Fibroblast of lung (primary cell): ENCODE measurements at places on chromosomes 1 and 21. TPM values are rescaled to one million over a fixed set of nuclear protein-coding genes. Genes with fewer than 3 reads are reported as not detected.

The LRRC38 gene
- not detected in 2 replicates for total RNA-seq

The CALML6 gene
- total RNA-seq = under 0.01 and 0.17 TPM in 2 replicates

The TNNT2 gene
- not detected in 2 replicates for total RNA-seq

The ZBTB17 gene
- 46.0 and 54.3 TPM in 2 replicates for total RNA-seq

The ZNF670 gene
- total RNA-seq = 3.0 and 3.3 TPM in 2 replicates

The ASCL5 gene
- under 0.01 TPM in 1 of 2 replicates, not detected in the other for total RNA-seq

The BRINP2 gene
- under 0.01 and 0.26 TPM in 2 replicates for total RNA-seq

The FCGR3A gene
- total RNA-seq = not detected in 2 replicates

The KRTAP19-2 gene
- total RNA-seq = not detected in 2 replicates

The FCRL2 gene
- not detected in 2 replicates for total RNA-seq

The GREM2 gene
- 4.9 and 21.1 TPM in 2 replicates for total RNA-seq

The GPR3 gene
- 0.17 and 0.26 TPM in 2 replicates for total RNA-seq

The AMY1C gene
- total RNA-seq = not detected in 2 replicates

The TMPRSS15 gene
- total RNA-seq = not detected in 2 replicates

GRCh38 chr1:55337801-55338447 lies 122.8 kb upstream of the USP24 start:
- peak; percentile 83 for DNase-seq

DNA sequence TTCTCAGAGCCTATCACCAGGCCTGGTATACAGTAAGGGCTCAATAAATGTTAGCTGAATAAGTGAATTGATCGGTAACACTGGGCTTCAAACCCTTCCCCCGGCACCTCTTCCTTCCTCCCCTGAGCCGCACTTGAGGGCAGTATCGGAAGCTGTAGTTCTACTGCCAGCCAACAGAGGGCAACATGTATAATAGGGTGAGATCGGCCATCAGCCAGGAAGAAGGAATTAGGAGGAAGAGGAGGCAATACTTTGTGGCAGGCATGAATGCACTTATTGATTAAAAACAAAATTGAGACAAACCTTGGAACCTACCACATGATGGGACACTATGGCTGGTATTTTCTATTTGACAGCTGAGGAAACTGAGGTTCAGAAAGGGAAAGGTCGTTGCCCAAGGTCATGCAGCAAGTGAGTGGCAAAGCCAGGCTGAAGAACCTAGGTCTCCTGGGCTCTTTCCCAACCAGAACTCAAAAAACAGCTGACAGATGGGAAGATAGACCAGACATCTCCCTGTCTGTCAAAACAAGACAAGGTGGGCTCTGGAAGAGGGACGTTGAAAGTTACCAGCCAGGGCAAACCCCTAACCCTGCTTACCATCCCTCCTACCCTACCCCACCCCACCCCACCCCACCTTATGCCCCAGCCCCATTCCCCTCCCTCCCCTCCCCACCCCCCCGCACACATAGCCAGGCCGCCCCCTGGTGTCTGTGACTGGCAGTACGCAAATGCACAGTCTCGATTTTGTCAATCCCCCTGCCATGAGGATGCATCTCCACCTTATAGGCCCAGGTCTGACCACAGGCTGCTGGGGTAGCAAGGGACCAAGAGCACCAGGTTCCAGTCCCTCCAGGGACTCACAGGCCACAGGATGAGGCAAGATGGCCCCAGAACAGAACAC lies 107.3 kb upstream of the RUNX3 start:
- DNase-seq = peak; percentile 13

GRCh38 chr1:157782931-157783330 lies 6.0 kb upstream of the FCRL2 start:
- no peak for DNase-seq

- no peak for DNase-seq
These were observed 6.2 kb downstream of the TMEM35B start for GRCh38 chr1:34978921-34979320.

- DNase-seq = peak; percentile 47
These were observed 71.5 kb upstream of the RGS2 start for GRCh38 chr1:192737306-192737705.

DNA sequence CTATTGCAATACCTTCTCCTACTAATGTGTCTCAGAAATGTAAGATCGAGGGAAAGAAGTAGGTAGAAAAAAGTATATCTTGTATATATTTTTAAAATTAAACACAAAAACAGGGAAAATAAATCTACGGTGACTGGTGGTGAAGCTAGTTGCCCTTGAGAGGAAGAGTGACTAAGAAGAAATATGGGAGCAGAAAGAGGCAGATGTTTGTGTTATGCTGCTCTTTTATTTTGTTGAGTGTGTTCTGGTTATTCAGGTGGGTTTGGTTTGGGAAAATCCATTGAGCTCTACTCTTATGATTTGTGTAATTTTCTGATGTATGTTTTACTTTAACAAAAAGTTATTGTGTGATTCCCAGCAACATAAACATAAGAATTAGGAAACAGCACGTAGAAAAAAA lies 444.9 kb upstream of the B3GALT2 start:
- DNase-seq = no peak

DNA sequence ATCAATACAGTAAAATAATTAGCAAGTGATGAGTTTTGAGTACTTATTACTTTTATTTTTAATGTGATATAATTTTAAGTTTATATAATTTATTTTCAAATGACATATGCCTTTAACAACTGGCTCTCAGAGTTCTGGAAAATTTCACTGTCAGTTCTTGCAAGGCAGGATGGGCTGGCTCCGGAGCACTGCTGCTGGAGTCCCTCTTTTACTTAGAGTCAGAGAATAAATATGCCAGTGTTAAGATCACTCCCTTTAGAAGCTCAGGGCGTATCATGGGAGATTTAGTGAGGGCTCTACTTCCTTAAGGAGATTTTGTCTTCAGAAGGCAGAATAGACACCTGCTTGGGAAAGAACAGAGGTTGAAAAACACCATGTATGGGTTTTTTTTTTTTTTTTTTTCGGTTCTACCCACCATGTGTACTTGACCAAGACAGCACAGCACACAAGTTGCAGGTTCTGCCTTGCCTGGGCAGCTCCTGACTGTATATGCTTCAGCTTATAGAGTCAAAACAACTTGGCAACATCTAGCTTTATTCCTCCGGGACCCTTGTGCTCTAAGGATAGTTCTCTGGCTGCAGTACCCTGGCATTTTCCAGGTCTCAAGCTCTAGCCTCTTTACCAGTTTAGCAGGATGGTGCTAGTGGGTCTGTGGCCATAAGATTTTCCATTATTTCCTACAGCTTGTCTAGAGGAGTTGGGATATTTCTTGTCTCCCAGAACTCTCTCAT lies 29.7 kb upstream of the FMOD start:
- no peak for DNase-seq

- DNase-seq = no peak
These were observed 71.5 kb downstream of the NR5A2 start for GRCh38 chr1:200099040-200099439.

DNA sequence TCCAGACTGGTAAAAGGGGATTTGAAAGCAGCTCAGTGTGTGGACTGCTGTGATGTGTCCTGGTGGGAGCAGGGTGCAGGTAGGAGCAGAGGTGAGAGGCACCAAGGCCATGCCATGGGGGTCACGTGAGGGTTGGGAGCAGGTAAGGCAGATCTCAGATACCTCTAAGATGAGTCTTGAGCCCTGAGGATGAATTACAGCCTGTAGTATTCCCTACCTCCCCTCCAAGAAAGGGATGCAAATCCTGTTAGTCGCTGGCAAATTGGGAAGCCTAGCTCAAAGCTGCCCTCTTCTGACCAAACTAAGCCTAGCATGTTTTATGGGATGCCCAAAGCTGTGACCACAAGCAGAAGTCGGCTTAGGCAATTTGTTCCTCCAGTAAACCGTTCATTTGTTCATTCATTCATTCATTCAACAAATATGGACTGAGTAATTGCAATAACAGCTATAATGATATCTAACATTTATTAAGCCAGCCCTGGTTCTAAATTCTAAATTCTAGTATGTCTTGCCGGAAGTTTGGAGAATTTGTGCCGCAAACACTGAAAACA lies 3.9 kb upstream of the NUAK2 start:
- DNase-seq = peak; percentile 82

- peak; percentile 36 for DNase-seq
These were observed 132.4 kb downstream of the ROR1 start for GRCh38 chr1:63906047-63906704.

GRCh38 chr1:161114556-161114955 lies 3.3 kb downstream of the PFDN2 start:
- no peak for DNase-seq

GRCh38 chr1:79920960-79921669 lies 914.6 kb upstream of the ADGRL4 start:
- DNase-seq = no peak

DNA sequence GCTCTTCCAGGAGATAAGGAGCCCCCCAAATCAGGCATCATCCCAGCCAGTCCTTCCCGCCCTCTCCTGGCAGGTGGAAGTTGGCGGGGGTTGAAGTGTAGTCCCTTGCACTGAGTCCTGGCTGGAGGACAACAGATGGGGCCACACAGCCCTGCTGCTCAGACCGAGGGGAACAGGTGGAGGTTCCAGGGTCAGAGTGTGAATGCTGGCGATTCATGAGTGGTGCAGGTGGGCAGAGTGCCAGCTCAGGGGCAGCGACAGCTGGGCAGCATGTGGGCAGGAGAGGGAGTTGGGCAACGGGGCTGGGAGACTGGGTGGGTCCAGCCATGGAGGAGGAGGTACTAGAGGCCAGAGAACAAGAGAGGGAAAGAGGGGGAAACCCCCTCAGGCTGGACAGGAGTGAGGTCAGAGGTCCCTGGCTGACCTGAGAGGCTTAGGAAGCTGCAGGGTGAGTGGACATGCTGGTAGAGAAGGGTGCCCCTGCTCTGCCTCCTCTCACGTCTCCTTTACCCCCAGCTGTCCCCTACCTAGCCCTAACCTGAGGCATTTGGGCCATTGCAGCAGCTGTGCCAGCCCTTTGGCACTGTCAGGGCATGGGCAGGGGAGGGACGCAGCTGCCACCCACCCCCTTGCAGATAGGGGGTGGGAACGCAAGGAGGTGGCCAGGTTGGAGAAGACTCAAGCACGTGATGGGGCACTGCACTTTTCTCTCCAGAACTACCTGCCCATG lies 11.3 kb upstream of the ADORA1 start:
- no peak for DNase-seq
